ENCODE measurements at places on chromosomes 2 and 18.
A peak's percentile ranks its signal among the peaks of the same experiment; 100 is the strongest.

DNA sequence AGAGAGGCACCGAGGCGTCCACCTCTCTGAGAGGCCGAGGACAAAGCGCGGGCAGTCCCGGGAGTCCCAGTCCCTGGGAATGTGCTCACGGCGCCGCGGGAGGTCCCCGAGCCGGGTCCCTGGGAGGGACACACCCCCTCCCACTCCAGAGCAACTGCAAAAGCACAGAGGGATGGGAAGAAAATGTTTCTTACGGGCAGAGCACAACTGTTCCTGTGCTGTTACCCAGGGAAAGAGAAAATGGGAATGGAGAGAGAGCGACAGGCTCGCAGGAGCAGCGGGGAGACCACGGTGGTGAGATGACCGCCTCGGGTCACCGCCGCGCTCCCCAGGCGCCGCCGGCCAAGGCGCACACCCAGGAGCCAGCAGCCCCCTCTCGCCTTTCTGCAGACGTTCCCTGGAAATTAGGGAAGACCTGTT is 1.2 kb upstream of the BCL11A start:
- DNase-seq: no peak

GRCh38 chr2:18704276-18704675 is 114.9 kb upstream of the NT5C1B start:
- DNase-seq: peak; percentile 30

GRCh38 chr2:70482401-70482800 is 71.2 kb downstream of the TGFA start:
- peak; percentile 2 for DNase-seq

DNA sequence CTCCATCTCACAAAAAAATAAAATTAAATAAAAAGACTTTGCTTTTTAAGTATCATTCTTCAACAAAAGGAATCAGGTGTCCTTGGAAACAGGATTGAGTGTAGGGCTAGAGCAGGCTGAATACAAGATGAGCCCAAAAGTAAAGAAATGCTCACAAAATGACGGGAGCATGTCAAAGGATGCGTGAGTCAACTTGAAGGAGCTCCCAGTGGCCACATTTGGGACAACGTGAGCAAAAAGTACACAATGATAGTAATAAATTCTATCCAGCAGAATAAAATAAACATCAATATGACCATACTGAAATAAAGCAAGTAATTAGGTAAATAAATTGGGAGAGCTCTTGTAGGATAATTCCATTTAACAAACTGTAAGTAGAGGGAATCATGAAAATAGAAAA is 220.7 kb downstream of the PHLPP1 start:
- DNase-seq: no peak

GRCh38 chr18:76274468-76275289 is 220.4 kb downstream of the ZNF516 start:
- DNase-seq: no peak

- no peak for DNase-seq
Observed at GRCh38 chr18:21291106-21291505, 49.1 kb downstream of the GREB1L start.

DNA sequence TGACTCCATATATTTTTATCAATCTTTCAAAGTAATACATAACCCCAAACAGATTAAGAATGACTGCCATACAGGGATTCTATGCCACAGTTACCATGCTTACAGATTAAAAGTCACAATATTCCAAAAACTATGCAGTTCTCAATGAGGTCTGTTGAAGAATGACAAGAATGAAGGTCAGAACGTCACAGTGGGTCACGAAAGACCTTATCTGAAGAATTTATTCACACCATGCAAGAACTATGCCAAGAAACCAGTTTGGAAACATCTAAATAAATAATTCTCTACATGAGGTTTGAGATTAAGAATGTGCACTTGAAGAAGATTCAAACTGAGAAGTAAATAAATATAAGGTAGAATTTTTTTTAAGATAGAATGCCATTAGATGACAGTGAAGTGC is 253.3 kb downstream of the EXOC6B start:
- DNase-seq: no peak

GRCh38 chr2:208872591-208872990 is 466.0 kb downstream of the PTH2R start:
- no peak for DNase-seq

DNA sequence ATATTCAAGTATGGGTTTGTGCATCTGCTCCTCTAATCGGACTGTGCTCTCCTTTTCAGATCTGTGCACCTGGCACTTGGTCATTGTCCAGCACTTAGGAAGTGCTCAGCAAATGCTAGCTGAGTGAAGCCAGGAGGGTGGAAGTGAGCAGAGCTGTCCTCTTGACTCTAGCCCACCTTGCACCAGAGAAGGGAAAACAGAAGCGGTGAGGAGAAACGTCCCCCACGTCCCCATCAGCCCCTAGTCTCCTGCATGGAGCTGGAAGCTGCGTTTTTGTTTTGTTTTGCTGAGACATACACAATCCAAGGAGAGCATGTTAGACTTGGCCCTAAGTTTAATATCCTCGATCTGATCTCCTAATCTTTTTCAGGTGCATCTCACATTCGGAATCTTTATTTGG is 73.6 kb downstream of the EN1 start:
- DNase-seq: no peak

GRCh38 chr18:65568866-65569265 is 181.9 kb upstream of the CDH7 start:
- no peak for DNase-seq

DNA sequence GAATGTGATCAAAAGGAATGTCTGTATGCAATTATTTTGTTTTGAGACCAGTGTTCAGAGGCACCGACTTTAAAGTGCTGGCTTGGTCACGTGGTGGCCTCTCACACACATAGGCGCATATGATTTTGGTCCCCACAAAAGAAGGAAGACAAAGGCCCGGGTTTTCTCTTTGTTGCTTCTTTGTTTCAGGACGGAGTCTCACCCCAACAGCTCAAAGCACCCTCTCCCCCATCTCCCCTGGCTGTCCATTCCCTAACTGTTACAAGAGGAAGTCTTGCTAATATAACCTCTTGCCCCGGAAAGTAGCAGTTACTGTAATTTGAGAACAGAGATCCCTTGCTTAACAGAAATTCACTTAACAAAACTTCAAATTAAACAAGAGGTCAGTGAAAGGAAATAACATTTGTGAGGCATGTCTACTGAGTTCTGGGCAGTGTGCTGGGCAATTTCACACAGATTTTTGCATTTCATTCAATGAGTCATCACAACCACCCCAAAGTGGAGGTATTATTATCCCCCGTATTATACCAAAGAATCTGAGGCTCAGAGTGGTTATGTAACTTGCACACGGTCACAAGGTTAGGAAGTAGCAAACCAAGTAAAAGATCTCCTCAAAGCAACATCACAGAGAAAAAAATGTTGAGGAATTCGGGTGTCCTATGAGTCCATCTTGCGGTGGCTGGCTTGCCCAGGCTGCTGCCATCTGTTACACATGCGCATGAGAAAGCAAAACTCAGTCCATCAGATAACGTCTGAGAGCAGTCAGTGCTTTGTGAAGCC is 75.8 kb downstream of the SDC1 start:
- DNase-seq: peak; percentile 79

DNA sequence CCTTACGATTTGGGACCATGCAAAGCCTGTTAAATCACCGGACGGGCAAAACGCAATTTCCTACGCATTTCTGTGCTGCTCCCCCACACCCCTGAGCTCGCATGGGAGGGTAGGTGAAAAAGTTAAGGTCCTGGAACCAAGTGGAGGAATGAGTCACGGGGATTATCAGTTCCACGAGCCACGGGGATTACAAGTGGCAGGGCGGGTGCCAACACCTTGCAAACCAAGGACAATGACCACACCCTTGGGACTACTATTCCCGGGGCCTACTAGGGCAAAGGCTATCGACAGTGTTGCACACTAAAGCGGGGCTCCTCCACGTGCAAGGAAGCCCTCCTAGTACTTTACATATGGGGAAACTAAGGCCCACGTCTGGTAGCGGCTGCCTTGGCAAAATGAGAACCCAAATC is 447 bp downstream of the RETSAT start:
- DNase-seq: peak; percentile 47

DNA sequence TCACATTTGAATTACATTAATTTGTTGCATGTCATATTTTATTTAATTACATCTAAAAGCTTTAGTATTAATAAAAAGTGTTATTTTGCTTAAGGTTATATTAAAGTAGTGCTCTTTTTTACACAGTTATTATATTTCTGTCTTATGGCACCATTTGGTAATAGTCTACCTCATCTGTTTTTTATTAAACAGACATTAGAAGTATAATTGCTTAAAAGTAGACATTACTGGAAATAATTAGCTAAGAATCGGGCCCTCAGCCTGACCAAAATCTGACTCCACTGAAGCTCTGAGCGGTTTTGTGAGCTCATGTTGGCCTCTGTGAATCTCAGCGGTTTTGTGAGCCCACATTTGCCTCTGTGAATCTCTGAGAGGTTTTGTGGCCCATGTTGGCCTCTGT is 102.5 kb upstream of the SNTG2 start:
- DNase-seq: no peak

GRCh38 chr2:40741532-40741931 is 289.6 kb upstream of the SLC8A1 start:
- no peak for DNase-seq

DNA sequence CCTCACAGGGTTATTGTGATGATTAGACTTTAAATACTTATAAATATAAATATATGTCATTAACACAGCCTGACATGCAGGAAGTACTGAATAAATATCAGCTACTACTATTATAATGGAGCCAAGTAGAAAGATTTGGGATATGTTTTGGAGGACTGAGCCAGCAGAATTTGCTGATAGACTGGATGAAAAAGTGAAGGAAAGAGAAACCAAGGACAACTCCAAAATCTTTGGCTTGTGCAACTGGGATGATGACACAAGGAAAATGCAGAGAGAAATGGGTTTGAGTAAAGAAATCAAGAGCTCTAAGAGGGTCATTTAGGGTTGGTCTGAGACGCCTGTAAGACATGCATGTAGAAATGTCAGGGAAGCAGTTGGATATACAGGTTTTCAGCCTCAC is 15.6 kb downstream of the ADD2 start:
- no peak for DNase-seq

DNA sequence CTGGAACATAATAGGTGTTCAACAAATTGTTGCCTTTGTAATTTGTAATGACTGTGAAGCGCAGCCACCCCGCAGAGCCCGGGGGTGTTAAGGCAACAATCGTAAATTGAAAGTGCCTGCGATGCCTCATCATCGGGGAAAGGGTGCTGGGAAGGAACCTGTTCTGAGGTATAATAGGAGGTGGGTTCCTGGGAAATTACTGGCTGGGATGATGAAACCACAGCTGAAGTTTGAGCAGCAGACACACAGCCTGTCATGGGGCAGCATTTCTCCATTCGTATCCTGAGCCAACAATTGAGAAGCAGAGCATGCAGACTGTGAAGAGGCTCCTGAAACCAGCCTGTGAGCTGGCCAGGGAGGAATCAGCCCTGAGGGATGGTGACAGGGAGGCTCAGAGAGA is 404.0 kb upstream of the MYT1L start:
- no peak for DNase-seq

DNA sequence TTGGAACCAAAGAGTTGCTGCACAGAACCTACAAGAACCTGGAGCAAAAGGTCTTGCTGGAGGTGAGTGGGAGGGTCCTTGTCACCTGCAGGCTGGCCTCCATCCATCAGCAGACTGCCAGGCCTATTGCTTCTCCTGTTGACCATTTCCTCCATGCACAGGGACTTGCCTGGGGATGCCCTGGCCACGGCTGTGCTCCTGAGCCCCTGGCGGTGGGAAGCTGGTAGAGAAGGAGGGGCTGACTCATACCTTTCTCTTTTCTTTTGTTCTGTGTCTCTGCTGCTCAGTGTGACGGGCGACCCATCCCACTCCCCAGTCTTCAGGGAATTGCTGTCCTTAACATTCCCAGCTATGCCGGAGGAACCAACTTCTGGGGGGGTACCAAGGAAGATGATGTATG is 102.6 kb downstream of the DGKD start:
- DNase-seq: no peak

DNA sequence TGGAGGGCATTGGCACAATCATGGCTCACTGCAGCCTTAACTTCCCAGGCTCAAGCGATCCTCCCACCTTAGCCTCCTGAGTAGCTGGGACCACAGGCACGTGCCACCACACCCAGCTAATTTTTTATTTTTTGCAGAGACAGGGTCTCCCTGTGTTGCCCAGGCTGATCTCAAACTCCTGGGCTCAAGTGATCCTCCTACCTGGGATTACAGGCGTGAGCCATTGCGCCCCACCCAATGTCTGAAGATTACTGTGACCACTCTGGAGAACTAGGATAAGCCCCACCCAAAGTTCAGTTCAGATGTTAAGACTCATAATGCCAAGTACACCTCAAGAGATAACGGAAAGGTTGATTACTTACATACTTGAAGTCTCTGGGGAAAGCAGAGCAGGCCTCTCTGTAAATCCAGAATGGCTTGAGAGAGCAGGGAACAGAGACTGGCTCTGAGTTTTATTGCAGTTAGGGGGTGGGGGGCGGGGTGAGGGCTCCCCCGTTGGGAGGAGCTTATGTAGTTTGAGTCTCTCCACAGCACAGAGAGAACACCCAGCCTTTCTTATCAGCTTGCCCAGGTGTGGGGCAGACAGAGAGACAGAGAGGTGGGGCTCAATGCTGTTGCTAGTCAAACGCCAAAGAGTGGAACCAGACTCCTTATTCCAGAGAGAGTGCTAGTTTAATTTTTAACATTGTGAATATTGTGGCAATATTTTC is 26.5 kb upstream of the ERICH2 start:
- DNase-seq: no peak

DNA sequence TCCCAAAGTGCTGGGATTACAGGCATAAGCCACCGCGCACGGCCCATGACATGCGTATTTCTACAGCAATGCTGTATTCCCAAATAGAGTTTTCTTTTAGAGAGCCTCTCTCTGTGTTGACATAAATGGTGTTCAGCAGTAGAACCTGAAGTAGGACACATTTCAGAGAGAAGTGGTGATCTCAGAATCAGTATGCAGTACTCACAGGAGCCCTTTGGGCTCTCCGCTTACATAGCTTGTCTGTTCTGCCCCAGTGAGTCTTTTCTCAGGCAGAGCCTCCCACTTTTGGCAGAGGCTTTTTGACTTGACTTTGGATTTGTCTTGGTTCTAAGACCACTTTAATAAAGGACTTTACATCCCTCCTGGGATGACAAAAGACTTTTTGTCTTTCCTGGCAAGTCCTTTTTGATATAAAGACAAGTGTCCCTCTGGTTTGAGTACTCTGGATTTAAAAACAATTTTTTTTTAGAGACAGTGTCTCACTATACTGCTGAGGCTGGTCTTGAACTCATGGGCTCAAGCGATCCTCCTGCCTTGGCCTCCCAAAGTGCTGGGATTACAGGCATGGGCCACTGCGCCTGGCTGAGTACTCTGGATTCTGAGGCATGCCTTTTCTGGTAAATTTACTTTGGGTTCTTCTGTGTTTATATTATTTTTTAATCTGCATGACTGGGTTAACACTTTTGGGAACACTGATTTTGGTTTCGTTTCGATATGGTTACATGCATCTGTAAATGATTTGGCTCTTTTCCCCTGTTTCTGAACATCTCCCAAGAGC is 113.3 kb downstream of the SMAD2 start:
- peak; percentile 7 for DNase-seq

DNA sequence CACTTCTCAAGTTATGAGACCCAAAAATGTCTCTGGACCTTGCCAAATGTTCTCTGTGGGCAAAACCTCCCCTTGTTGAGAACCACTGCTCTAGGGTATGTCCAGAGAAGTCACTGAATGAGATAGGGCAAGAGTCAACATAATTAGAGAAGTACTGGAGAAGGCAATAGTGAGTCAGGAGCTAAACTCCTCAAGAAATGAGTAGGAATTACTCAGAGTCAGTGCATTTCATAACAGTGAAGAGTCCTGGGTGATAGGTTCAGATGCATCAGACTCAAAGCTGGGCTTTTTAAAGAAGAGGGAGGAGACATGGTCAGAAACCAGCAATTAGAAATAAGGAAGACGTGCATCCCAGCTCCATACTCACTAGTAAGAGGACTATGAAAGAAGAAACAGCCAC is 38.6 kb upstream of the IHH start:
- peak; percentile 84 for DNase-seq
